ENCODE measurements at places on chromosomes 2 and 18.
A peak's percentile ranks its signal among the peaks of the same experiment; 100 is the strongest.

DNA sequence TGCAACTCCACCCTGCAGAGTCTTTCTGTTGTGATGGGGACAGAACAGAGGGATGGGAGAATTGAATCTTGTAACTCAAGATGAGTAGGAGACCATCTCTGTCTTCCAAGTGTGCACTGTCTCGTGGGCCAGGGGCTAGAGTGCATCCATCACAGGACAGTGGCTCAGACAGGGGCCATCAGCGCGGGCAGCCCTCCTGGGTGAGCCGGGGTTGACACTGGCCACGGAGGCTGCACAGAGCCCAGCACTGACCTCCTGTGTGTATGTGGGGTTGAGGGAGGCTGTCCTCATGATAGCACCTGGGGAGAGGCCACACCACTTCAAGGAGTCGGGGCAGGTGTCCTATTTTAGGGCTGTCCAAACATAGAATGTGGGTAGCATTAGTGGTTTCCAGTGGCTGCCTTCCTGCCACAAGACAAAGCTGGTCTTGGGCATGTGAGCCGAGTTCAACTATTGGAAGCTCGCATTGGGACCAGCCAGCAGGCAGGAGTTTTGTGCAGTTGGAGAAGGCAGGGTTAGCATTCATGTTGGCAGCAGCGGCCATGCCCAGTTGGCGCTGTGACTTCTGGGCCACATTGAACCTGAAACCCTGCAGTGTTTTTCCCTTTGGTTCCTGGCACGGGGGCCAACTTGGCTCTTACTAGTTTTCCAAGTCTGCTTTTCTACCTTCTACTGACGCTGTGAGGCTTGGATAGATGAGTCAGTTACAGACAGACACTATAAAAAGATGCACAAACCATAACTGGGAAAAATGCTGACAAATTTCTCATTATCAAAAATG, 45.3 kb downstream of the ACOXL start:
- DNase-seq: no peak

DNA sequence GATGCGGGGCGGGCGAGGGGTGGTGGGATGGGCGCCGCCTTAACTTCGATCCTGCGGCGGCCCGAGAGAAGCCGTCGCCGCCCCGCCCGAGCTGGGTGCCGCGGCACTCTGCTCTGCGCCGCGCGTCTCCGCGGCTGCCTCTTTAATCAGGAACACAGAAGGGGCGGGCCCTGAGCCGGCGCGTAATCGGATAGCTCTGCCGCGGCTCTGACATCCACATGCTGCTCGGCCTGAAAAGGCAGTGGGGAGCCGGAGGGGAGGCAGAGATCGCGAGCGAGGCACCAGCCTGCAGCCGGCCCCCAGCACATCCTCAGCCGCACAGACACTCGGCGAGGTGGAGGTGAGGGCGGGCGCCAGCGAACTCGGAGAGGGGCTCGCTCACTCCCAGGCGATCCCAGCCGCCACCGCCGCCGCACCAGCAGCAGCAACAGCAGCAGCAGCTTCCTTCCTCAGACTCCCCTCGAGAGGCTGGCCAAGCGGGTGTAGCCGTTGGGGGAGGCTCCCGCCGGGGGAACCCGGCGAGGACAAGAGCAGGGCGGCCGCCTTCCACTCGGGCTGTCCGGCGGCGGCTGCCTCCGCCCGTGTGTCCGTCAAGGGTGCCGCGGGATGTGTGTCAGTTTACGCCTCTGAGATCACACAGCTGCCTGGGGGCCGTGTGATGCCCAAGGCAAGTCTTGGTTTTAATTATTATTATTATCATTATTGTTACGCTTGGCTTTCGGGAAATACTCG, at the start of gene NRP2:
TSS of gene NRP2 (plus strand) at position 263 of the 732 bp plus-strand sequence. CDS start 790 bp downstream, outside the sequence.
- DNase-seq: peak; percentile 92

GRCh38 chr2:1976728-1977416, 232.6 kb upstream of the PXDN start:
- DNase-seq: peak; percentile 56

DNA sequence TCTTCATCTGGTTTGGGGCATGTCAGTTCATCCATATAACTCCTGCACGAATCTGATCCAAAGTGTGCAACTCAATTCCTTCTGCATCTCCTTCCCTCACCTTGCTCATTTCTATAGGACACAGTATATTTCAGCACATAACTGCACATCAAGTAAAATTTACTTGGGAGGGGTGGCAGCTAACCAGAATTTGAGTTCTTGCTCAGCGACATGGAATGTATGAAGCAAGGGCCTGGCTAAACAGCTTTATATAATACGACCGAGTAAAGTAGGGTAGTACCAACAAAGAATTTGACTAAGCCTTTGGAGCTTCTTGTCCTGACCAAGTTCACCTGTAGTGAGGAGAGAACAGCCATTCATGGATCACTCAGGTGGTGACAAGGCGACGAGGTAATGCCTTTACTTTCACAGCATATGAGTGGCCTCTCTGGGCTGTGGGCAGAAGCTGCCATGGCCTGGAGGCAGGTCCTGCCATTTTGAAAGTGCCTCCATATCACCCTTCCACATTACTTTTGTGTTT, 570.2 kb upstream of the TNP1 start:
- peak; percentile 33 for DNase-seq

- no peak for DNase-seq
Observed at GRCh38 chr2:215368493-215368809, 56.6 kb downstream of the ATIC start.
